ENCODE measurements at places on chromosomes 5 and 9.

DNA sequence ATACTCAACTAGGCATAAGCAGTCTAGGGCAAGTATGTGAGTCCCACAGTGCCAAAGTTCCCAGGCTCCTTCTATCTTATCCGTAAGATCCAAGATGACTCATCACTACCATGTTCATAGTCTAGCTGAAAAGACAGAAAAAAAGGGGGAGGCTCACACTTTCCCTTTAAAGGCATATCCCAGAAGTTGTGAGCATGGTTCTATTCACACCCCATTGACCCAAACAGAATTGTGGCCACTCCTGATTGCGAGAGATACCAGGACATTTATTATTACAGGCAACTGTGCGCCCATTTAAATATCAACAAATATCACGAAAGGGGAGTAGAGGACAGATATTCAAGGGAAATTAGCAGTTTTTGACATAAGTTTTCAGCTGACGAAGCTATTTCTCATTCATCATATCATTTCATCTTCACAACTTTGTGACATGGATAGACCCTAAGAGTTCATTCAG lies 8.1 kb upstream of the PFDN1 start:
- no peak for DNase-seq

DNA sequence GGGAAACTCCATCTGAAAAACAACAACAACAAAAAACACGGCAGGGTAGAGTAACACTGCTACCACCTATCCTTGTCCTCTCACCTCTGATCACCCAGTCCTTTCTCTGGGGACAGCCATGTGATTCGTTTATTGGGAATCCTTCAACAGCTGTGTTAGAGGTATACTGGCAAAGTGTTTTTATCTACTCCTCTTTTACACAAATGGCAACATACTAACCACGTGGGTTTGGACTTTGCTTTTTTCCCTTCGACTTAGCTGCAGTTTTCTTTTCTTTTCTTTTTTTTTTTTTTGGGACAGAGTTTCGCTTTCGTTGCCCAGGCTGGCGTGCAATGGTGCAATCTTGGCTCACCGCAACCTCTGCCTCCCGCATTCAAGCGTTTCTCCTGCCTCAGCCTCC lies 11.2 kb upstream of the SET start:
- no peak for DNase-seq

DNA sequence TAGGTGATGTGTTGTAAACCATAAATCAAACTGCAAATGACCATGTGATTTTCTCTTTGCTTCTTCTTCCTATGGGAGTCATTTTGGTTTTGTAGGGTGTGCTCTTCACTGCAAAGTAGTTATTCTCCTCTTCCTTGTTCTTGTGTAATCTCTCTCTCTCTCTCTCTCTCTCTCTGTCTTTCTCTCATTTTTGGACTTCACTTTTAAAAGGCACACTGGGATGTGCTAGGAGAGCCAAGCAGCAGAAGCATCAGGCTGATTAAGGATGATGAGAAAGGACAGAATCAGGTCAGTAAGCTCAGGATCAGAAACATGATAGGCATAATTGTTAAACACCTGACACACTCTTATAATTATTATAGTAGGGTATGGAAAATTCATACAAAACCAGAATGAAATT lies 505.3 kb upstream of the ZNF608 start:
- DNase-seq = no peak

- no peak for DNase-seq
These were observed 19.3 kb upstream of the GRAMD2B start for GRCh38 chr5:126403876-126404275.

DNA sequence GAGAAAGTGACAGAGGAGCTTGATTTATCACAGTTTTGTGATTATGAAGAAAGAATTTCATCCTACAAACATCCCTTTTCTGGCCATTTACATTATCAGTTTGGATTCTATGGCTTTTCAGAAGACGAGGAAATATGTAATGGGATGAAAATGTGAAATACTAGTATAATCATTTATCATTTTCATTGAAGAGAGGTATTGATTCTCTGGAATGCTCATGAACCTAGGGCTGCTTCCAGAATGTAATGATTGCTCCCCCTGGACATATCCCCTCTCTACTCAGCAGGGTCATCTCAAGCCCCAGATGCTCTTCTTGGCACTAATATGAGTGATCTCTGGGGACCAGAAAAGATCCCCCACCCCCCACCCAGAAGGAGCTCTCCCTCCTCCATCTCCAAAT lies 106.7 kb upstream of the ZNF618 start:
- DNase-seq = no peak

DNA sequence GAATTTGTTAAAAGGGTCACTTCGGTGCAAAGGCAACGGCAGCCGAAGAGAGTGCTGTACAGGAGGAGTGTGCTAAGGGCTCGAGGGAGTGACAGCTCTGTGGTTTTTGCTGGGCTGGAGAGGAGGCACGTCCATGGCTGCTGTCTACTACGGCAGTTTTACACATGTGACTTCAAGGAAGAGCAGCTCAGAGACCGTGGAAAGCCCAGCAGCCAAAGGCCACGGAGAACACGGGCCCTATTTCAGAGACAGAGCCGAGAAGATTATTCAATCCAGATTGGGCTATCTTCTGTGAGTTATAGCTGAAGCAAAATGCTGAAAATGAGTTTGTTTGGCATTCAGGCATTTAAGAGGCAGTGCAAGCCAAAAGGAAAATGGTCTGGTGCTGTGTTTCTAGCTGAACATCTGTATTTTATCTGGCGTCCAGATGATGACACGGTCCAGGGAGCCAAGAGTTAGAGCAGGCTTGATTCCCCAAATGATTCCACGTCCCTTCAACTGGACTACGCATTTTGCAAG lies 96.4 kb downstream of the RFK start:
- no peak for DNase-seq

GRCh38 chr9:130177898-130178805 lies 5.9 kb downstream of the NCS1 start:
- no peak for DNase-seq

DNA sequence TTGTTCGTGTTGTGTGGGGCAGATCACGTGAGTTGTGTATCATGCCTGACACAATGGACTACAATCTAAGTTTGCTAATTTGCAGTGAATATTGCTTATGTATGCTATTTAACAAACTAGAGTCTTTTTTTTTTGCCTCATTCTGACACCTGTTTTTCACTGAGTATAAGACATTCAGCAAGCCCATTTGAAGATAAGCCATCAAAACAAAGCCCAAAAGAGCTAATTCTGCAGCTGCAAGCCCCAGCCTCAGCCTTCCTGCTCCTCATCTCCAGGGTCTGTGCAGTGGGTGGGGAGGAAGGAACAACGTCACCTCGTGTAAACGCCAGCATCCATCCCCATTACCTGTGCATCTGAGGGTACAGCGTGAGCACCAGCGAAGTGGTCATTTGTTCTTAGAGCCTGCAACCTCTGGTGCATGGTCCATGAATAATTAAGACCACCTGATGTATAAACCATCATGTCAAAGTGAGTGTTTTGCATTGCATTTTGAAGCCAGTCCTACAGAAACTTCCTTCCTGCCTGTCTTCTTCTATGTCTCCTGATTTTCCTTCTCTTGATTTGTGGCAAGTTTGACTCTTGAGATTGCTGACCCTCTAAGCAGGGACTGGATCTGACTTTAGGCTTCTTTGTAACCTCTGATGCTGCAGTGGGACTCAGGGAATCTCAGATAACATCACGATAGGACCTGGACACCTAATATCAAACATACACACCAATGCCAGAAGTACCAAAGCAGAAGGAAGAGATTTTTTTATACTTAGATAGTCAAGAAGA lies 73.2 kb downstream of the FGF1 start:
- DNase-seq = no peak

GRCh38 chr9:14585730-14586473 lies 107.3 kb downstream of the ZDHHC21 start:
- DNase-seq = no peak

GRCh38 chr9:135887585-135888050 lies 19.7 kb downstream of the CAMSAP1 start:
- no peak for DNase-seq

DNA sequence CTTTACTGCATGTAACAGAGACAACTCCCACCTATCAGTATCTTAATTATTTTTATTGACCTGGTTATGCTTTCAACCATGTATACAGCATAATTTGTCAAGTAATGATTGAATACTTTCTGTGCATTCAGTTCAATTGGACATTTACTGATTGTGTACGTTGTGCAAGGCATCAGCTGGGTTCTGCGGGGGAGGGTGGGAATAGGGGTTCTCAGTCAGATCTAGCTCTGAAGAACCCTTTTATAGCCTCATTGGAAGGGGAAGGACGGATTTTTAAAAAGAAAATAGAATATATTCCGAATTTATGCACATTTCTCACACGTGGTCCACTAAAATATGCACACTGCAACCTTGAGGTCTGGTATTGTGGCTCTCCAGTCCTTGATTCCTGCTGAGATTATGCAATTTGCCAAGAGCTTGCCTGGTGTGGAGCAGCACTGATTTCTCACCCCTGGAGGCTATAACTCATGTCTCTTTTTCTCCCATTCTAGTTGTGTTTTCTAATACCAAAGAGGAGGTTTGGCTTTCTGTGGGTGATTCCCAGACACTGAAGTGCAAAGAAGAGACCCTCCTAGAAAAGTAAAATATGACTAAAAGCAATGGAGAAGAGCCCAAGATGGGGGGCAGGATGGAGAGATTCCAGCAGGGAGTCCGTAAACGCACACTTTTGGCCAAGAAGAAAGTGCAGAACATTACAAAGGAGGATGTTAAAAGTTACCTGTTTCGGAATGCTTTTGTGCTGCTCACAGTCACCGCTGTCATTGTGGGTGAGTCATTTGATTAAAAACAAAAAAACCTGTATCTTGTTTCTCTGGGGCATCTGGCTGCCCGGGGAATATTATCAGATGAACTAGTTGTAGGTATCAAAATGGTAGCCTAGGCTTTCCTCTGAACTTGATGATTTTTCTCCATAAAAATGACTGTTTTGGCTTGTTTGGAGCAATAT lies 1.7 kb downstream of the SLC1A3 start:
- no peak for DNase-seq

GRCh38 chr5:96487859-96488258 lies 54.8 kb upstream of the PCSK1 start:
- no peak for DNase-seq

DNA sequence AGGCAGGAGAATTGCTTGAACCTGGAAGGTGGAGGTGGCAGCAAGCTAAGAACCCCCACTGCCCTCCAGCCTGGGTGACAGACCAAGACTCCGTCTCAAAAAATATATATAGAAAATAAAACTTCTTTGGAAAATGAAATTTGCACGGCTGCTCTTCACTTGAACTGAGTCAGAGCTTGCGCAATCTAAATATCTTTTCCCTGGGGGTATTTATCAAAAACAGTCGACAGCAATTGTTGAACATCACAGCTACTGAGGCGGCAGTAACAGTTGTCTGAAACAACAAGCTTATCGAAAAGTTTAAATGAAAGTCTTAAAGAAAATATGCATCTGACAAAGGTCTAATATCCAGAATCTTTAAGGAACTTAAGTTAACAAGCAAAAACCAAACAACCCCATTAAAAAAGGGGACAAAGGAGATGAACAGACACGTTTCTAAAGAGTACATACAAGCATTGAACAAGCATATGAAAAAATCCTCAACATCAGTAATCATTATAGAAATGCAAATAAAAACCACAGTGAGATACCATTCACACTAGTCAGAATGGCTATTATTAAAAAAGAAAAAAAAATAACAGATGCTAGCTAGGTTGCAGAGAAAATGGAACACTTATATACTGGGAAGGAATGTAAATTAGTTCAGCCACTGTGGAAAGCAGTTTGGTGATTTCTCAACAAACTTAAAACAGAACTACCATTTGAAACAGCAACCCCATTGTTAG lies 153.6 kb upstream of the CDH9 start:
- DNase-seq = no peak

- DNase-seq = no peak
These were observed 11.7 kb upstream of the SH3PXD2B start for GRCh38 chr5:172466062-172466461.

DNA sequence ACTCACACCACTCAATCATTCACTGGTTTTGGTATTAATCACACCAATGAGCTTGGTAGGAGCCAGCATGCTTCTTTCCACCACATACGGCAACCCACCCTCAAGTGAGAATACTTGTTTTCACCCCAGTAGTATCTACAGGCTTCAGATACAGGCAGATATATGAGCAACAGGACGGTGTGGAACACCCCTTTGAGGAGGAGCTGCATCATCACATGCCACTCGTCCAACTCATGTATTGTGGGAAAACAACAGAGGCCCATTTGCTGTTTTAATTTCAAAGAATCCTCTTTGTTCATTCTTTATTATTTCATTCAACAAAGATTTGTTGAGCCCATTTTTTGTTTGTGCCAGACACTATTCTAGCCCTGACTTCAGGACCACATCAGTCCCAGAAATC lies 46.0 kb downstream of the RORB start:
- no peak for DNase-seq

GRCh38 chr5:94893412-94894135 lies 275.1 kb downstream of the SLF1 start:
- peak; percentile 12 for DNase-seq

DNA sequence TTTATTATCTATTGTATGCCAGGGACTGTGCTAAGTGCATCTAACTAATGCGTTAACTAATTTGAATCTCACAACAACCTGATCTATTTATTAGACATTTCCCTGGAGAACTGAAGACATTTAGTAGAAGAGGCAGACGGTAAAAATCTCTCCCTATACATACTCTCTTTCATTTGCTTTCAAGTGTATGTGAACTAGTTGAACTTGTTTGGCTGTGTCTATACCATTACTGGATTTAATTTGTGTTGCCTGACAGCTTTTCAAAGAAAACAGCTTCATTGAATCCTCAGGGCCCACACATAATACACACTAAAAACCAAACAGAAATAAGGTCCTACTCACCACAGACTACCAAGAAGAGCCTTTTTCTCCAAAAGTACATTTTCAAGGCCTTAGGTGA lies 133.6 kb upstream of the NR3C1 start:
- DNase-seq = no peak

DNA sequence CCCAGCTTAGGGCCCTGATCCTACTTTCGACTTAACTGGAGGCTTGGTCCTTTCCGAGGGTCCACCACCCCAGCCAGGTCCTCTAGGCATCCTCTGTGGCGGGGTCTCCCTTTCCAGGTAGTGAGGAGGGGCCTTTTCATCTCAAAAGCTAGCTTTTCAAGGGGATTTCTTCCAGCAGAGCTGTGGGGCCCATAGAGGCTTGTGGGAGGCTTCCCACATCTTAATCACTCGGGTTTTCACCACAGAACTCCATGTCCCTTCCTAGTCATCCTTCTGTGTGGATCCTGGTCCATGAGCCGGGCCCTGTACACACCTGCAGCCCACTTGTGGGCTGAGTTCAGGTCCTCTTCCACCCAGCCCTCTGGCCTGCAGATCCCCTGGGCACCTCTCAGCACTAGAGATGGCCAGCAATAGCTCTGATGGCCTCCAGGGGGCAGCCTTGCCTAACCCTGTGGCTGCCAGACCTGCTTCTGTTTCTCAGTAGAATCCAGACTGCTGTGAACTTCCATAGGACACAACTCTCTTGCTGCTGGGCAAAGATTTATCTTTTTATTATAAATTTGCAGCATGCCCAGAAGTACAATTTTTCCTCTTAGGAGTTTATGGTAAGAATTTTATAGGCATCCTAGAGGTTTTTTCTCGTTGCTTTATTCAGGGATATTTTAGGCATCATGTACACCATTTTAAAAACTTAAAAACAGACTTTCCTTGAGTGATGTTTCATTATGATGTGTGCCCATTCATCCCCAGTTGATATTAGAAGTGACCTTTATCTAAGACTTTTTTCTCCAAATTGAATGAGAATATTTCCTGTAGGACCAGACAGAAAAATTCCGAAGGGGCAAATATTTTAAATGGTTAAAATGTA lies 208.9 kb downstream of the TRIO start:
- peak; percentile 66 for DNase-seq

Measured in BE2C (cell line).